ENCODE measurements at places on chromosomes 16 and 17.

DNA sequence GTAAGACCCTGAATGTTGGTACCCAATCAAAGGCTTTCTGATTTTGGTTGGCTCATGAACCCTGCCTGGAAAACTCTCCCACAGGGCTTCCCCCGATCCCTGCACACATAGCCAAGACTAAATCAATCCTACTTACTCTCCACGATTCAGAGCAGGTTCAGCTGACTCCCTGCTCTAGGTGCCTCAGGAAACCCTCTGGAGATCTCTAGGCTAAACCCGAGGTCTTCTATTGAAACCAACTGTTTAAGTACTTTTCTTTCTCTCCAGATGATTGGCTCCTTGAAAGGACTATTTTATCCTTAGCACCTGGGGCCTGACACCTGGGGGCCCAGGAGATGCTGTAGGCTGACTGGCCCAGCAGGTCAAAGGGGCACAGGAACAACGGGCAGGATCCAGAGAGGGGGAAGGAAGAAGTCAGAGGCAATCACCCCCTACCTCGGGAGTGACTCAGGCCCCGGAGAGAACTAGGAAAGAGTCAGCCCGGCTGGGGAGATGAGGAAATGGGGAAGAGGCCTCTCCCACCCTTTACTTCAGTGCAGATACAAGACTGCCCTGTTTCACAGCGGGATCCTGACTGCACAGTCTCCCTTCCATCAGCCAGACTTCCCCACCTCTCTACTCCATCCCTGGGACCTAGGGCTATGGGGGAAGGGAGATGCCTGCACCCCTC, 2.0 kb downstream of the TBC1D10B start:
- no peak for DNase-seq

DNA sequence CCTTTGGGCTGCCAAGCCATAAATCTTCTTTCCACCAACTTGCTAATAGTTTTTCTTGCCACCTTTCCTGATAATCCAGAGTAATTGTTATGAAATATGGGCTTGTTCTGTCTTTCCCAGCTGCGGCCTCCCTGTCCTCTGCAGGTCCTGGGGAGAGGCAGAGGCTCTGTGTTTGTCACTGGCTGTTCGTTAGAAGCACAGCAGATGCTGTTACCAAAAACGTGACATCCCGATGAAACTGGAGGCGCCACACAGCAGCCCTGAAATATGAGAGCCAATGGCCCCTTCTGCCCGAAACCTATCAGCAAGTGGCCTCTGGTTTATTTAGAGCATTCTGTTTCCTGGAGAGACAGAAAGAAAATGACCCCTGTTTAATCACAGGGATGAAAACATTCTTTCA, 115.1 kb upstream of the ANKFN1 start:
- no peak for DNase-seq

- no peak for DNase-seq
These were observed 13.9 kb downstream of the EIF4A3 start for GRCh38 chr17:80132906-80133625.

- no peak for DNase-seq
These were observed 109.6 kb downstream of the HS3ST3A1 start for GRCh38 chr17:13491916-13492736.

DNA sequence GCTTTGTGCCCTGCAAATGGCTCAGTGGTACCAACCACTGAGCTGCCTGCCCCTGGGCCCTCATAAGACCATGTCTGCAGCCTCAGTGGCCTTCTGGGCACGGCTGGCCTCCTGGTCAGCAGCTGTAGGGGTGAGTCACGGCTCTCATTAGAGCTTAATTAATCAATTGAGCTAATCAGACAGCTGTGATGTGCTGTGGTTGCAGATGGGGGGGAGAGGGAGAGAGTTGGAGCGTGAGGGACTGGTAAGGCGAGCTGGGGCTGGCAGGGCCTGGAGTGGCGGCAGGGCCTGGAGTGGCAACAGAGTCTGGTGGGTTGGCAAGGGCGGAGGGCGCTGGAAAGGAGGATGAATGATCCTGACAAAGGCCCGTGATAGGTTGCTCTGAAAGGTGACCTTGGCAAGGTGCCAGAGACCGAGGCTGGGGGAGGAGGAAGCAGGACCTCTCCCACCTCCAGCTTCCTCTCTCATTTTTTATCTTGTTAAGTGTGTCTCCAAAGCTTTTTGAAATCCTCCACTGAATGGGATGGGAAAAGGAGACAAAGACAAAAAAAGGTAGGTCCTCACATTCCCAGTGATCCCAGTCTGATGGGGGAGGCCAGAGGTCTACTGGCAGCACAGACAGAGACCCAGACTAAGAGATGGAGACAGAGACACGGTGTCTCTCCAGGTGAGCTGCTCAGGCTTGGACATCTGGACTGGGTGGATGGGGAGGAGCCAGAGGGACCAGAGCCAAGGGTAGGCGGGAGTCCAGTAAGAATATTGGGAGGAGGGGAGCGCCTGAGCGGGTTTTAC, 41.6 kb downstream of the DCAKD start:
- DNase-seq: no peak

- no peak for DNase-seq
These were observed 9.1 kb upstream of the CRISPLD2 start for GRCh38 chr16:84810518-84811273.

DNA sequence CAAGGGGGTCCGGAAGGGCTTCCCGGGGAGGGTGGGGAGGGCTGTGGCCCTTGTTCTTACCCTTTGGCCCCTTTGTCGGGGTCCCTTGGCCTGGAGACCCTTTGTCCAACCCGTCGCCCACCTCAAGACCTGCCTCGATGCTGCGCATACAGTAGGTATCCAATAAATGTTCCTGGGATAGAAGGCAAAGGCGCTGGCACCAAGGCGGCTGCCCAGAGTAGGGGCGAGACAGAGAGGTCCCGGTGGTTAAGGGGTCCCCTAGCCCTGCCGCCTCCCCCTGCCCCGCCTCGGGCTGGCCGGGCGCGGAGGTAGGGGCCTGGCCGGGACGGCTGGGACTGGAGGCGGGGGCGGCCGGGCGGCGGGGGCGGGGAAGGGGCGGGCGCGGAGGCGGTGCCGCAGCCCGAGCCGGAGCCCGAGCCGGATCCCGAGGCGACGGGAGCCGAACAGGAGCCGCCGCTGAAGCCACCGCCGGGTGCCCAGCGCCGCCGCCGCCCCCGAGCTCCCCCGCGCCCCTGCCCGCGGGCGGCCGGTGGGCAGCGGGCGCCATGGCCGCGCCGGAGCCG, at the start of gene NHERF2:
NHERF2 (plus strand) TSS at position 442 of the 563 bp plus-strand sequence; CDS start at position 546, 104 bp downstream.
- DNase-seq: no peak

GRCh38 chr16:57714047-57714446, 19.4 kb downstream of the DRC7 start:
- DNase-seq: no peak

DNA sequence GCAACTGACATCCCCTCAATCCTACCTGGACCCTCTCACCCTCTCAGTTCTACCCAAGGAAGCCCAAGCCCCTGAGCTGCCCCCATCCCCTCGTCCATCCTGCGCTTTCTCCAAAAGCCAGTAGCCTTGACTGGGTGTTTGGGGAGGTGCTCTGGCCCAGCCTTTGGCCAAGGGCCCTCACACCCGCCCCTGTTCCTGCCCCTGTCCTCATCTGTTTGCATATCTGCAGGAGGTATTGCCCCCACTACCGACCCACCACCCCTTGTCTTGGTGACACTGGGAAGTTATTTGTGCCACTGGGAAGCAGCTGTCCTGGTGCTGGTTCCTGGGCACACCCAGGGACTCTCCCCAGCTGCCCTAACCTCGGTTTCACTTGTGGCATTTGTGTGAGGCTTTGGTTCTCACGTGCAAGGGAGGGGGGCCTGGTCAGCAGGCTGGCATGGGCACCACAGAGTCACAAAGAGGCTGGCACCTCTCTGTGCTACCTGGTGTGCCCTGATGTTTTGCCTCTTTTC, 75.3 kb downstream of the MRC2 start:
- no peak for DNase-seq
